ENCODE measurements at places on chromosomes 4 and X.

DNA sequence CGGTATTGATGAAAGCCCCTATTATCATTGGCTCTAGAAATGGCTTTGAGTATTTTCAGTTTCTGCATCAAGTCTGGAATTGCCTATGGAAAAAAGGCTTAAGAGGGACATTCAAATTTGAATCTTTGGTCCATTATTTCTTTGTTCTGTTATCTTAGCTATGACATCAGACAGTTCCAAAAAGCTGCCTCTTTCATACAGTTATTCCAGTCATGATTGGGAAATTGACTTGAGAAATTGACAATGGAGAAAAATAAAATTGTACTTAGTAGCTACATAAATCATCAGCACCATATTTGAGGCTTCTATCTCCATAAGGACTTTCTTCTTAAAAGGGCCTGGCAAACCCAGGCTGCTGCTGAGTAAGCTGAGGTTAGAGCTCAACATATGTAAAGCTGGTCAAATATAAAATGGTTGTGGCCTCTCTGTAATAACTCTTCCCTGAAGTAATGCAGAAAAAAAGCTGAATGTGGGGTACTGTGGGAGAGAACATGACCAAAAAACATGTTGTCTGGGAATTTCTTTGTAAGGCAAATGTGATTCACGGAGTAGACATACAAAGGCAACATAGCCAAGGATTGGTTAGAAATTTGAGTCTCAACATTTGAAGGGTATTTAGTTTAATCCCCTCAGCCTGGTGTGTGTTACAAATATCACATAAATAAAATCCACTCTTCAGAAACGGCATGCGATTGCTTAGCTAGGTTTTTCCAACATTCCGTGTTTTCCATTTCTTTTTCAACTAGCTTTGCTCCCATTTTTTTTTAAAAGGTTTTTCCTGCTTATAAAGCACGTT lies 100.9 kb downstream of the LNX1 start:
- DNase-seq, result no peak

GRCh38 chr4:14841801-14842768 lies 160.2 kb upstream of the CPEB2 start:
- DNase-seq, result no peak

DNA sequence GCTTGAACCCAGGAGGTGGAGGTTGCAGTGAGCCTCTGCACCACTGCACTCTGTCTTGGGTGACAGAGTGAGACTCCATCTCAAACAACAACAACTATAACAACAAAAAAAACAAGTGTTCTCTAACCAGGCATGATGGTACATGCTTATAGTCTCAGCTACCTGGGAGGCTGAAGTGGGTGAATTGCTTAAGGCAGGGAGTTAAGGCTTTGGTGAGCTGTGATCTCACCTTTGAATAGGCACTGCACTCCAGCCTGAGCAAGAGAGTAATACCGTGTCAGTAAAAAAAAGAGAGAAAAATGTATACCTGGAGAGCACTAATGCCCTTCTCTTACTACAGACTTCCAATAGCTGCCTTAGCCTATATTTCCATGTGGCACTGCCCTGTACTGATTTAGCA lies 18.9 kb upstream of the USP9X start:
- no peak for DNase-seq

- DNase-seq, result no peak
Observed at GRCh38 chr4:57633212-57633859, 523.2 kb upstream of the IGFBP7 start.

GRCh38 chr4:41693629-41694028 lies 54.9 kb downstream of the PHOX2B start:
- no peak for DNase-seq

DNA sequence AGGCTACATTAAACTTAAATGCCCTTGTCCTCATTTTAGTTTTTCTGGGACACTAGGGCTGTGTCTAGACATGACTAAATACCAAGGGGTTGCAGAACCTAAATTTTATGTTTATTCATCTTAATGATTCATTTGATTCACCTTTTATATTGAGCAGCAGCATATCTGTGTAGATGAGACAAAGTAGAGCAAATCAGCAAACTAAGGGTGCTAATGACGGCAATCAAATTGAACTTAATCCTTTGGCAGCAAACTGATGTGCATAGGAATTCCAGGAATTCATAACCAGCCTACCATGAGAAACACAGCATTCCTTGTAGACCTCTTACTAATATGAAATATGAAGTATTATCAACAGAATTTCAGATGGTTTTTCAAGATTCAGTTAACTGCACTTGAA lies 25.1 kb downstream of the EPHA5 start:
- DNase-seq, result no peak

GRCh38 chr4:155707251-155707650 lies 40.6 kb downstream of the GUCY1A1 start:
- DNase-seq, result no peak

GRCh38 chr4:74244049-74244448 lies 64.2 kb upstream of the EPGN start:
- no peak for DNase-seq
